CD4-positive, alpha-beta T cell treated with Interleukin-15 for 4 hours (primary cell): ENCODE measurements at places on chromosomes 11 and 22.

GRCh38 chr11:11929920-11930319, 78.5 kb downstream of the DKK3 start:
- DNase-seq = no peak

DNA sequence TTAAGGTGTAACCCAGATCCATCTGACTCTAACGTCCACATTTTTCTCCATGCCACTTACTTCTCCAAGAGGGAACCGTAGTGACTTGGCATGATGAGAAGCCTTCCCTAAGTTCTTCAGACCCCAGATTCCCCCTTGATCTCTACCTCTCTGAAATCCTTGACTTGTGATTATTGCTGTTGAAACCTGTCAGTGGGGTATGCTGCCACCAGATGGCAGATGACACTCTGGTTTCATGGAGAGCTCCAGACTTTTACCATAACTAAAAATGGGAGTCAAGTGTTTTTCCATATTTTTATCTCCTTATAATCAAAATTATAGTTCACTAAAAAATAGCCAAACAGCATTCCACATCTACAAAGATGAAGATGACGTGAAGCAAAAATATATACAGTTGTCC, 504.2 kb downstream of the SOX6 start:
- no peak for DNase-seq

DNA sequence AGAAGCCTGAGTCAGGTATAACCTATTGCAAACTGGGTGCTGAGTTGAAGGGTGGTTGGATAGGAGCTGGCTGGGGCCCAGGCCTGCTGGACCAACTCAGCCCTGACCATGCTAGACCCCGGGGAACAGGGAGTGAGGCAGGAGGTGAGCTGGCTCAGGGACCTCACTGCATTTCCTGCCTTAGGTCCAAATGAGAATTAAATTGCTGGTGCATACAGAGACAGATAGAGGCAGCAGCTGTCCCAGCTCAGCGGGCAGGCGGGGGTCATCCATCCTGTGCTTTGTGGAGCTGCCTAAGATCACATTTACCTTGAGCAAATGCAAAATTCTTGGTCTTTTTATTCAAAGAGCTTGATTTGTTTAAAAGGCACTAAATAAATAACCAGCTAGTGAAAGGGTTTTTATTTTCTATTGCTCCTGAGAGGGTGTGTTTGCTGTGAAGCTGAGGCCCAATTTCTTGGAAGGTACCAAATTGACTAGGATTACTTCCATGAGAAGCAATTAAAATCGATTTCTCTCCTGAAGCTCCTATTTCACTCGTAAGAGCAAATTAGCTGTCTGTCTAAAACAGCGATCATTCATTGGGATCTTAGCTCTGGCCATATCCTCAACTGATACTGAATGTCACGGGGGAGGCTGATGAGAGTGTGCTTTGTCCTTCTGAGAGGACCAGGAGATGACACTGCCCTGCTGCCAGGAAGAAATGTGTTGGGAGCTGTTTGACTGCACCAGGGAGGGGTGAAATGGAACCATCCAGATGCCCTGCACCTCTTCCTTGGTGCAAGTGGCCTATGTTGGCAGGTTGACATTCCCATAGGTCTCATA, 24.9 kb downstream of the USH1C start:
- no peak for DNase-seq

DNA sequence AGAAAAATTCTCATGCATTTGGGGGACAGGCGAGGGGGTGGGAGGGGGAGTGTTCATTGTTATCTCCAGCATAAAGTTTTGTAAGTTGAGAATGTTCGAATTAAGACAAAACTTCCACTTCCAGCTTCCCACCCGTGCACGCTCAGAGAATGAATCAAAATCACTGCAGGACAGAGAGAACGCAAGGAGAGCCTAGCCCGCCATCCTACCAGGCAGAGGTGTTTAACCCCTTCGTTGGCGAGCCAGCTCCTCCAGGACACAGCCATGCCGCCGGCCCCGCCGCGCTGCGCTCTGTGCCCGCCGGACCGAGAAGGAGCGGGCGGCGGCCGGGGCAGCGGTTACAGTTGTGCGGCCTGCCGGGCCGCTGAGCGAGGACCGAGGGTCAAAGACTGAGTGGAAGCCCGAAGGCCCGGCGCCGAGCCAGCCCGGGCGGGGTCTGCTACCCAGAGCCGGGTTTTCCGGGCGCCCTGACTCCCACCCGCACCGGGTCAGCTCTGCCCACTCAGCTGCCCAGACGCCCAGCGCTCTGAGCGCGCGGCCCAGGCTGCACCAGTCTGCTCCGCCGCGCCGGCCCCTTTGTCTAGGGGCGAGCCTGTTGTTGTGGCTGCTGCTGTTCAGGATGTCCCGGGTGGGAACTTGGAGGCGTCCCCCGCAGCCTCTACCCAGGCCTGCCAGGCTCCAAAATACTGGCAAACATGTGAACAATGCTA, at the start of gene NOX4:
Gene NOX4, minus strand, starts transcription at position 395 of the 710 bp plus-strand sequence. Its CDS starts 129 bp downstream, at position 266.
- DNase-seq = no peak

DNA sequence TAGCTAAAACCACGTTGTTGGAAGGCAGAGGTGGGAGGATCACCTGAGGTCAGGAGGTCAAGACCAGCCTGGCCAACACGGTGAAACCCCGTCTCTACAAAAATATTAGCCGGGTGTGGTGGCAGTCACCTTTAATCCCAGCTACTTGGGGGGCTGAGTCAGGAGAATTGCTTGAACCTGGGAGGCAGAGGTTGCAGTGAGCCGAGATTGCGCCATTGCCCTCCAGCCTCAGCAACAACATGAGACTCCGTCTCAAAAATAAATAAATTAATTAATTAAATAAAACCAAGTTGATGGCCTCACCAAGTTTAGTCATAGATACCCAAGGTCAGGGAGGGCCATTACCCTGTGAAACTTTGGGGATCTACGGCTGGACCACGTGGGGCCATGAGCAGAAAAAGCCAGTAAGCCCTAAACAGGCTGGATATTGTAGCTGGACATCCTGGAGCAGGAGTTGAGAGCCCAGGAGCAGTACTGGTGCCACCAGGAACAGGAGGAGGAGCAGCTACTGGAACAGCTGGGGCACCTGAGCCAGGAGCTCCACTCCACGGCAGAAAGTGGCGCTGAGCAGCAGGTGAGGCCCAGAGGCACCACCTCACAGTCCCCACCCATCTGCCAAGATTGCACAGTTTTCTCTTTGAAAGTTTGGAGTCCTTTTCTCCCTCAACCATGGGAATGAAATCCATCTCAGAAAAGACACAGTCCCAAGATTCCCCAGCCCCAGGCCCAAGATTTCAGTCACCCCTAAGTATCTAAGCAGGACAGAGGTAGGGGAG, 50.5 kb downstream of the BTG4 start:
- DNase-seq = no peak

DNA sequence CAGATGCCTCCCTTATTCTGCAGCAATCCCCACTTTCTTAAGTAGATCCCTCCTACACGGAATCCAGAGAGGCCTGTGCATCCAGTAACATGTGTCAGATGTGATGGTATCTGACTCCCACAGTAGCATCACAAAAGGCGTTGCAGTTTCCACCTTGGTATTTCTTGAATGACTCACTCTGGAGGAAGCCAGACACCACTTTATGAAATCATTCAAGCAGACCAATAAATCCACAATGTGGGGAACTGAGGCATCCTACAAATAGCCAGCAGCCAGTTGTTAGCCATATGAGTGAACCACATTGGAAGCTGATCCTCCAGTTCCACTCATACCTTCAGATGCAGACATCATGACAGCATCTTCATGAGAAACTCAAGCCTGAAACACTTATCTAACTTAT, 798.1 kb downstream of the OPCML start:
- DNase-seq = no peak

DNA sequence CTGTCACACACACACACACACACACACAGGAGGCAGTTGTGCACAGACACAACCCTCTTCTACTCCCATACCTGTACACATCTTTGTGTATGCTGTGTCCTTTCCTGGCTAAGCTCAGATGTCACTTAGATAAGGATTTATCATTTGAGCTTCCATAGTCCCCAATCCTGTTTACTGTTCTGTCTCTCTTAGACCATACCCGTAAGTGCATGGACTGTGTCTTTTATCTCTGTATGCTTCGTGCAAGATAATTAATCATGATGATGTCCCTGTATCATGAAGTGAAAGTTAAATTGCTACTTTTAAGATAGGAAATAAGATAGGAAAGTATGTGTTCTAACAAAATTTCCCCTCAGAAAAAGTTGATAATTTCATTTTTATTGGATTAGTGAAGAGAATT, 30.3 kb downstream of the PRMT3 start:
- DNase-seq = no peak

- no peak for DNase-seq
Measured at GRCh38 chr11:69601011-69601975, 39.7 kb upstream of the CCND1 start.

DNA sequence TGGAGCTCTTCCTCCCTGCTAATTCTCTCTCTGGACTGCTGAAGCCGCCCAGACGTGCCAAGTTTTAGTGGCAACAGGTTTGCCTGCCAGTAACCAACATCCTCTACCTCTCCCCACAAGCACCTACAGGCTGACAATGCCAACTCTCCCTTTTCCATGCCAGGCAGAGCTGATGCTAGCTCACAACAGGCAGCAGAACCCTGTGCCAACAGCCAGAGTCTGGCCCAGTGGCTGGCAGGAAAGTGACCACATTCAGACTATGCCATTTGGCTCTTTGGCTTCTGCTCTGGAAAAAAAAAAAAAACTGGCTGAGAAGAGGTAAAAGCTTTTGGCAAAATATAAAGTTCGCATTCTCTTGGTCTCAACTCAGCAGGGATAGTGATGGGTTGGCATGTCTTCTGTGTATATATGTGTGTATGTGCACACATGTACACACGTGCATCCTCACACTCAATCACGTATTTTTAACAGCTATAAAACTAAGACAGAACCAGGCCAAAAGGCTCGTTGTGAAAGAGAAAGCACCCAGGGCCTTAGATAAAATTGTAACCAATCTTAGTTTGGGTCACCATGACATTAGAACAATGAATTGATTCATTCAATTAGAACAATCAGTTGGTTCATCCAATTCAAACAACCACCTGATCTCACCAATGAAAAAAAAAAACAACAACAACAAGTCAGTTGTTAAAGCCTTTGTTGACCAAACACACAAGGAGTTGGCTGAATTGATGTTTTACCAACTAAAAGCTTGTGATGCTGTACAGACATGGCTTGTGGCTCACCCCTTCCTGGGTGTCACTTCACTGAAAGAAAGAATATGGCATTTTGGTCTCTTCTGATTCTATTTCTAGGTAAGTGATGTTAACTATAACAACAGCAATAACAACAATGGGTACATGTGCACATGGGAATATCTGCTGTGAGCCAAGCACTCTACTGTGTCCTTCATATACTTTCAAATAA, 48.6 kb downstream of the TRIM29 start:
- no peak for DNase-seq

- DNase-seq = no peak
Measured at GRCh38 chr22:17997456-17997855, 26.9 kb downstream of the MICAL3 start.

DNA sequence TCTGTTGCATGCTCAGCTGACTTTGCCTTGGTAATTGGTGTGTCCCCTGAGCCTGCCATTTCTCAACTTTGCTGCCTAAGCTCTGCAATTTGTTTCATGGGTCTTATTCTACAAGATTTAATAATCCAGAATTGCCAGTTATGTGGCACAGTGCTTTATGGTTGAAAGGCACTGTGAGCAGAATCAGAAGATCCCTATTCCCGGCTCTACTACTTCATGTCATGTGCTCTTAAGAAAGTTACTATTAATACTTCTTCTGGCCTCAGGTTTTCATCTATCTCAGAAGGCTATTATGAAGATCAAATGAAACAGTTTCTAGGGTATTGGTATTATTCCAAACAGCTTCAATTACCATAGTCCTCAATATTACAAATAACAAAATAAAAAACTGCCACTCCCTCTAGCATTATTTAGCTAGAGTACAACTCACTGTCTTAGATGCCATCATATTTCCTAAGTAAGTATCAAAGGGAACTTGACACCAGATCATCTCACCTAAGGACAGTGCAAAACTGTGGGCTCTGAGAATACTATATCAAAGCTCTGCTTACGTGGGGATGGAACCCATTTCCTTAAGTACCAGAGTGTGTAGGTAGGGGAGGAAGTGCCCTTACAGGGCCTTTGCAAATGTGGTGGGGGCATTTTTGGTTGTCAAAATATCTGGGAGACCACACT, 200.0 kb upstream of the PITPNB start:
- no peak for DNase-seq

DNA sequence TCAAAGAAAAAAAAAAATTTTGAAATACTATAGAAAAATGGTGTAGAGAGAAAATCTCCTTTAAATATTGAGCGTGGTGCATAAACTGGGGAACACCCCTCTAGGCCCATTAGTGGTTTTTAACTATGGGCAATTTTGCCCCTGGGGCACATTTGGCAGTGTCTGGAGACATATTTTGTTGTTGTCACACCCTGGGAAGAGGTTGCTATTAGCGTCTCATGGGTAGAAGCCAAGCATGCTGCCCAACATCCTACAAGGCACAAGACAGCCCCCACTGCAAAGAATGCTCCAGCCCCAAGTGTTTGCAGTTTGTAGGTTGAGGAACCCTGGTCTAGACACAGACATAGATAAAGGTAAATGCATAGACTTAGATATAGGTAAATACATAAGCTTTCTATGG, 92.6 kb downstream of the KIAA1671 start:
- no peak for DNase-seq

DNA sequence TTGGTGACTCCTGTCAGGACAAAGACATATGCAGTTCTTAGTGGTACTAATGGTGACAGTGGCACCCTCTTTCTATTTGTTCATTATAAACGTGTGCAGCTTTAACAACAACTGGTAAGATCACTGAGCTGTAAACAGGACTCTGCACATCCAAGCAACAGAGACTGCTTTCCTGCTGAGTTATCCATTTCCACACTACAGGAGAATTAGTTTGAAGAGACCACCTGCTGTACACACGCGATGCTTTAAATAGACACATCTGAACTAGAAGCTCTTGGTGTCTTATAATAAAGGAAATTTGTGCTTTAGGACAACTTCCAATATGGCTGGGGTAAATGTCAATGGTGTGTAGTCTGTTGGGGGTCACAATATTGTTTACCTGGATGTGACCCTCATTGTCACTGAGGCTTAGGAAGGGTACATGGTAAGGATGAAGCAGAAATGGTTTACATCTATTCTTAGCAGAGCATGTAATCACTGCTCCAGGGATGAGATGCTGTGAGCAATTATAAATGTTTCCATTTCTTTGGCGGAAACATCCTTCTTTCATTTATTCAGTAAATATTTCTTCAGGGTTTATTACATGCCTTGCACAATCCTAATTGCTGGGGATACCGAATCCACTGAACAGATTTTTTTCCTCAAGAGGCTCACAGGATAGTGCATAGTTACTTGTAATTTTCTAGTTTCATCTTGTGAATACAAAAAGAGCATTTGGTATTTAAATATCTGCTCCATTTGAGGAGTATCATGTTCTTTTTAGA, 354.0 kb upstream of the CCDC90B start:
- no peak for DNase-seq

- DNase-seq = no peak
Measured at GRCh38 chr11:66334605-66335442, 1.4 kb downstream of the RIN1 start.

- DNase-seq = no peak
Measured at GRCh38 chr11:92804388-92804966, 165.0 kb upstream of the MTNR1B start.
